Activated CD4-positive, alpha-beta memory T cell treated with anti-CD3 and anti-CD28 coated beads, Interleukin-2, amount 10 ng/mL, durations not matched to agents 7 days and 5 days (primary cell): ENCODE measurements at places on chromosomes 3 and 15. TPM values are rescaled to one million over a fixed set of nuclear protein-coding genes. Genes with fewer than 3 reads are reported as not detected.
A peak's percentile ranks its signal among the peaks of the same experiment; 100 is the strongest.

DNA sequence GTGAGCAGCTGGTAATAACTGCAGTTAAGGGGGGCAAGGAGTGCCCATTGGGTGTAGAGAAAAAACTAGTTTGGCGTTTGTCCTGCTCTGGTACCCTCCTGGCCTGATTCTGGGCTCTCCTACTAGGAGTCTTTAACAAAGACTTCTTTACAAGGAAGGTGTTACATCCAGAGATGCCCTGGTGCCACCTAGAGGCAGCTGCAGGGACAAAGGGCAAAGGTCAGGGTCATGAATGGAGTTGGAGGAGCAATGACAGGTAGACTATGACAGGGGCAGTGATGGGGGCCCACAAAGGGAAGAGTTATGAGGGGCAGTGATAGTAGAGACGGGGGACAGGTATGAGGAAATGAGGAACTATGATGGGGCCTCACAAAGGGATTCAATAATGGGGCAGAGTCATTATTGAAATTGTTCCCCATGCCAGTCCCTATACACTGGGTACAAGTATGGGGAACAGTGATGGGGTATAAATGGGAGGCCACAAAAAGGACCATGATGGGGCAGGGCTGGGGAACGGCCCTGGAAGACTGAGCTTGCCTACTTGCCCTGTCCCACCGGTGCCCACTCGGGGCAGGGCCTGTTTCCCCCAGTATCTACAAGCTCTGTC lies 7.9 kb downstream of the CCDC71 start:
- H3K4me1 ChIP-seq = peaks cover 13% of the 10 kb centered on the region
- peaks cover 8% of the 10 kb centered on the region for H3K36me3 ChIP-seq
- peak; percentile 75 for DNase-seq
- H3K27ac ChIP-seq = no peak overlapping the region
- H3K27me3 ChIP-seq = no peaks in the 10 kb centered on the region
- H3K4me3 ChIP-seq = no peak overlapping the region

Gene IL17RB
- 60.7 TPM for total RNA-seq

- no peaks in the 10 kb centered on the region for H3K27me3 ChIP-seq
- DNase-seq = no peak
- no peak overlapping the region for H3K27ac ChIP-seq
- no peaks in the 10 kb centered on the region for H3K4me1 ChIP-seq
Measured at GRCh38 chr3:116348216-116348615, 97.1 kb downstream of the LSAMP start.

DNA sequence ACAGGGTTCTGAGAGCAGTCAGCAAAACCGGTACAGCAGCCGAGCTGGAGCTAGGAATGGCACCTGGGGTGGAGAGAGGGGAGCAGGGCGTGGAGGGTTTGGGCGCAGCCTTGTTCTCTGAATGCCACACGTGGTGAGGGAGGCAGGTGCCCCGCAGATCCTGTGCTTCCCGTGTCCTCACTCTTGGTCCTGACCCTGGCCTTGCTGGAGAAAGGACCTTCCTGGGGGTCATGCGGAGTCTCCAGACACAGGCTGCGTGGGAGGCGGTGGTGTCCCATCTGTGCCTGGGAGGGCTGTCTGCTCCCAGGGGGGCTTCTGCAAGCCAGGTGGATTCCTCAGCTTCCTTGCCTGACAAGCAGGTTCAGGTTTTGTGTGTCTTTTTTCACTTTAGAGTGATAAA lies 244.7 kb upstream of the LYSMD4 start:
- H3K27ac ChIP-seq = no peak overlapping the region
- no peaks in the 10 kb centered on the region for H3K27me3 ChIP-seq
- H3K4me1 ChIP-seq = no peaks in the 10 kb centered on the region
- no peaks in the 10 kb centered on the region for H3K36me3 ChIP-seq

- H3K36me3 ChIP-seq = peaks cover 9% of the 10 kb centered on the region
- H3K4me3 ChIP-seq = peak overlapping the region; percentile 74
- H3K27me3 ChIP-seq = peaks cover 10% of the 10 kb centered on the region
- no peak overlapping the region for H3K27ac ChIP-seq
Measured at GRCh38 chr3:42652611-42653302, 740 bp upstream of the ZBTB47 start.

DNA sequence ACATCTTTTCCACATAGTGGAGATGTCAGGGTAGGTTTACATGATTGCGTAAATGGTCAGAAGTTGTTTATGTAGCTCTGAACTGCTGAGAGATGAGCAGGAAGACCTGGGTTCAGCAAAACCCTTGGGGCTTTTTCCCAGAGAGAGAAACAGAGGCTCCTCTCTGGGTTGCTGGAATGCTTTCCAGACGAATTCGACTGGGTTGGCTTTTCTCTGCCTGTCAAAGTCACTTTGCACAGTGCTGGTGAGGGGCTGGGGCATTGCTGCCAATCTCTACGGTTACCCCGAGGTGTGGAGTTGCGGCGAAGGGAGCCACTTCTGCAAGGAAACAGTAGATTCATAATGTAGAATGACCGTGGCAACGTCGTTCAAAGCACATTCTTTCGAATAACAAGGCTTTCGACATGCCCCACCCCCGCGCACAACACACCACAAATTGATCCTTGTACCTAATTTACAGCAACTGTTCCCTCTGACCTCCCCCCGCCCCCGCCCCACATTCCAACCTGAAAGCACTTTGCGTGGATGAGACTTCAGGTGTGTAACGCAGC lies 950 bp upstream of the CNTN4 start:
- H3K4me1 ChIP-seq = peaks cover 2% of the 10 kb centered on the region
- H3K27ac ChIP-seq = no peak overlapping the region
- no peak overlapping the region for H3K4me3 ChIP-seq
- DNase-seq = no peak

Gene TNNC1
- total RNA-seq = 2.5 TPM

Gene CLEC3B
- not detected for total RNA-seq

Gene NTRK3
- not detected for total RNA-seq

Gene ALDH1A3
- total RNA-seq = not detected

Gene MUC20
- total RNA-seq = 1.2 TPM

- H3K27me3 ChIP-seq = no peaks in the 10 kb centered on the region
- no peak for DNase-seq
- no peaks in the 10 kb centered on the region for H3K4me1 ChIP-seq
Measured at GRCh38 chr3:150094150-150094933, 123.6 kb upstream of the PFN2 start.
